ENCODE measurements at places on chromosomes 2 and 18. TPM values are rescaled to one million over a fixed set of nuclear protein-coding genes. Genes with fewer than 3 reads are reported as not detected.

KIF1A gene
- 7.3 TPM for total RNA-seq

GRCh38 chr18:1653873-1654272 is 749.2 kb downstream of the ADCYAP1 start:
- no peaks in the 10 kb centered on the region for H3K27me3 ChIP-seq
- H3K4me1 ChIP-seq, result no peaks in the 10 kb centered on the region
- peak; percentile 20 for DNase-seq
- no peak overlapping the region for H3K27ac ChIP-seq
- no peaks in the 10 kb centered on the region for H3K36me3 ChIP-seq

RAB12 gene
- 41.9 TPM for total RNA-seq

DNA sequence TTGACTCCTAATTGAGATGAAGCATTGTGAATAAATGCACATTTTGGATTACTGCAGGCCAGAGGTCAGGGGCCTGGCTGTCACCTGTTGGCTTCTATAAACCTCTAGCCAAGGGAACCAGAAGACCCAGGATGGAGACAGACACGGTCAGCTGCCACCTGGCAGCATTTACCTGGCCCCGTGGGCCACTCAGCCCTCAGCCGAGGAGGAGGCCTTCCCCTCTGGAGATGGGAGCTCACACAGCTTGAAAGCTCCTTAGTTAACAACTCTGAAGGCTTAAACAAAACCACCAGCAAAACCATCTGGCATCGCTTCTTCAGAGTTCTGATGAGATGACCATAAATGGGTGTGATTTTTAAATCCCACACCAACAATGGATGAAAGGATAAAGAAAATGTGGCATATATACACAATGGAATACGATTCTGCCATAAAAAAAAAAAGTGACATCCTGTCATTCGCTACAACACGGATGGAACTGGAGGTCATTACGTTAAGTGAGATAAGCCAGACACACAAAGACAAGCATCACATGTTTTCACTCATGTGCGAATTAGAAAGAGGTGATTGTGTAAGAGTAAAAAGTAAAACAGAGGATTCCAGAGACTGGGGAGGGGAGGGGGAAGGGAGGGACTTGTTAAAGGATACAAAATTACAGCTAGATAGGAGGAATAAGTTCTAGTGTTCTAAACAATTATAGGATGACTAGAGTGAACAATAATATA is 218.4 kb downstream of the TMEM163 start:
- H3K4me3 ChIP-seq, result no peak overlapping the region
- H3K4me1 ChIP-seq, result peaks cover 7% of the 10 kb centered on the region
- H3K27me3 ChIP-seq, result no peaks in the 10 kb centered on the region
- H3K27ac ChIP-seq, result no peak overlapping the region
- no peak for DNase-seq
- no peaks in the 10 kb centered on the region for H3K36me3 ChIP-seq

DNA sequence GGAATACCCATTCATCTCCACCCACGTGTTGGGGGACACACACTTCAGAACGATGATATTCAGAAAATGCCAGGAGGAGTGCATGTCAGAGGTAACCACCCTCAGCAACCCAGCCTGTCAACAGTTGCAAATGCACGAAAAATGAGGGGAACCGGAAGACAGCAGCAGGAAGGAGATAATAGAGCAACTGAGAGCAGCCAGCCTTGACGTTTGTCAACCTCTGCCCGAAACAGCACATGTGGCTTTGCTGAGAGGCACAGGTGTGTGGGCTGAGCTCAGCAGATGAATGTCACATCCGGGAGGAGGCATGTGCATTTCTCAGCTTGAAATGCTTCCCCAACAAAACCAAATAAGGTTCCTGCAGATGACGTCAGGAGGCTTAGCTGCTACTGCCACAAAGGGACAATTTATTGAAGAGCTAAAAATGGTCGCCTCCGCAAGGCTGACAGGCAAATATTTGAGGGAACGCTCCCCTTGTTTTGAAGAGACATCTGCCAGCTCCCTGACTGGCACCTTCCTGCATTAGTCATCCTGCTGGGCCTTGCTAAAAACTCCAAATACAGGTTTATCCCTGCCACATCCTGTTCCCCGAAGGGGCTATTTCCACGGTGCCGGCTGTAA is 419.0 kb downstream of the NBAS start:
- no peak overlapping the region for H3K27ac ChIP-seq
- no peak overlapping the region for H3K4me3 ChIP-seq
- H3K36me3 ChIP-seq, result no peaks in the 10 kb centered on the region
- DNase-seq, result peak; percentile 18

GRCh38 chr2:17184512-17184911 is 333.7 kb downstream of the RAD51AP2 start:
- H3K27me3 ChIP-seq, result no peaks in the 10 kb centered on the region
- no peak for DNase-seq
- no peaks in the 10 kb centered on the region for H3K36me3 ChIP-seq
- H3K27ac ChIP-seq, result no peak overlapping the region

DNA sequence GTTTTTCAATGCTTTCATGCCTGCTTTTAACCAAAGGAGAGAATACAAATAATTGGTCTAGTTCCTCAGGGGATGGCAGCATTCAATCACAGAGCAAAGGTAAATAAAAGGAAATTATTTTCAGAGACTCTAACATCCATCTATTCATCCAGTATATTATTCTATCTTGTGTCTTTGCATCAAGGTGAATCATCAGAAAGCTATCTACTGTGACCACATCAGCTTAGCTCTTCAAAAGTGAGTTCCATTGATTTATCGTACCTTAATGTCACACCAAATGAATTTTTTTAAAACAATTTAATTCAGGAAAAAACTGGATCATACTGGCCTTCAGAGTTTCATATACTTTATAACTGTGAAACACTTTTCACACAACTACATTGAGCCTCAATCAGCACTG is 66.1 kb downstream of the CHN1 start:
- no peak overlapping the region for H3K4me3 ChIP-seq
- DNase-seq, result no peak
- no peaks in the 10 kb centered on the region for H3K36me3 ChIP-seq
- H3K4me1 ChIP-seq, result no peaks in the 10 kb centered on the region

DNA sequence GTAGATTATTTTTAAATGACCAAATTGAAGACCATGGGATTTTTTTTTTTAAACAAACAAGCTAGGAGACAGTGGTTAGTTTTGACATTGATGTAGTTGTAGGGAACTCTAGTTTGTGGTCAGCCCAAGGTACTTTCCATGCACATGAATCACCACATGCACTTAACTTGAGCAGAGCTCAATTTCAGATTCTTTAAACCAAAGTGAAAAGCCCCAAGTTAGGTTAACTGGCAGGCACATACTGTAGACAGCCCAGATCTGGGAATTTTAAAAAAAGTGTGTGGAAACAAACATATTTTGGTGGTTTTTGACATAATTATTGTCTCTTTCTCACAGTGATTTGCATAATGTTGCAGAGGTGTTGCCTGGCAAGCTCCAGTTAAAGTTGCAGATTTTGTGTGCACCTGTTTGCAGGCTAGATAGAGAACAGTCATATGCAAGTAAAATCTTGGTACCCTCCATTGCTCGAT is 88.4 kb downstream of the BCL2L11 start:
- H3K4me1 ChIP-seq, result no peaks in the 10 kb centered on the region
- H3K27me3 ChIP-seq, result no peaks in the 10 kb centered on the region
- H3K4me3 ChIP-seq, result no peak overlapping the region
- DNase-seq, result no peak

- H3K27ac ChIP-seq, result no peak overlapping the region
- no peaks in the 10 kb centered on the region for H3K36me3 ChIP-seq
- H3K4me3 ChIP-seq, result no peak overlapping the region
- no peaks in the 10 kb centered on the region for H3K4me1 ChIP-seq
Measured at GRCh38 chr2:102376052-102376591, 20.5 kb downstream of the IL18R1 start.

- no peaks in the 10 kb centered on the region for H3K36me3 ChIP-seq
- DNase-seq, result no peak
- no peak overlapping the region for H3K4me3 ChIP-seq
- H3K27me3 ChIP-seq, result peaks cover 28% of the 10 kb centered on the region
- peaks cover 7% of the 10 kb centered on the region for H3K4me1 ChIP-seq
- H3K27ac ChIP-seq, result no peak overlapping the region
Measured at GRCh38 chr2:120392923-120393322, 47.0 kb downstream of the INHBB start.

- DNase-seq, result no peak
- peaks cover 2% of the 10 kb centered on the region for H3K4me1 ChIP-seq
- peaks cover 59% of the 10 kb centered on the region for H3K36me3 ChIP-seq
- no peaks in the 10 kb centered on the region for H3K27me3 ChIP-seq
- H3K27ac ChIP-seq, result no peak overlapping the region
- no peak overlapping the region for H3K4me3 ChIP-seq
Measured at GRCh38 chr2:101263377-101263800, 10.7 kb downstream of the CNOT11 start.

- no peaks in the 10 kb centered on the region for H3K27me3 ChIP-seq
- no peak overlapping the region for H3K27ac ChIP-seq
- H3K4me1 ChIP-seq, result no peaks in the 10 kb centered on the region
- no peaks in the 10 kb centered on the region for H3K36me3 ChIP-seq
Measured at GRCh38 chr18:7065736-7066135, 51.9 kb downstream of the LAMA1 start.

DNA sequence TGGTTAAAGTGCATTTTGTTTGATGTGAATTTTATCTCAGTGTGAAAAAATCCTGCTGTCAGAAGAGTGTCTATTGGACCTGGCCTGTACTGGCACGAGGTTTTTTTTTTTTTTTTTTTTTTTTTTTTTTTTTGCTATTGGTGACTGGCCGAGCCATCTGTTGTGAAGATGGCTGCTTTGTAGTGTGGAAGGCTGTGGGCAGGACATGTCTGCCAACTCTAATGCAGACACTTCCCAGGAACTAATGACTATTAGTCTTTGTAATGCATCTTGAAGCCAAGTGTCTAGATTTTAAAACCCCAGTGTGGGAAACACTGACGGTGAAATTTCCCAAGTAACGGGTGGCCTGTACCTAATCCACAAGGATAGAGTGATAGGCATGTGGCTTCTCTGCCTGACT is 34.3 kb downstream of the ZAP70 start:
- H3K27me3 ChIP-seq, result no peaks in the 10 kb centered on the region
- DNase-seq, result peak; percentile 70
- H3K27ac ChIP-seq, result peak overlapping the region; percentile 85
- no peak overlapping the region for H3K4me3 ChIP-seq
- H3K36me3 ChIP-seq, result peaks cover 13% of the 10 kb centered on the region
- H3K4me1 ChIP-seq, result peaks cover 24% of the 10 kb centered on the region

DNA sequence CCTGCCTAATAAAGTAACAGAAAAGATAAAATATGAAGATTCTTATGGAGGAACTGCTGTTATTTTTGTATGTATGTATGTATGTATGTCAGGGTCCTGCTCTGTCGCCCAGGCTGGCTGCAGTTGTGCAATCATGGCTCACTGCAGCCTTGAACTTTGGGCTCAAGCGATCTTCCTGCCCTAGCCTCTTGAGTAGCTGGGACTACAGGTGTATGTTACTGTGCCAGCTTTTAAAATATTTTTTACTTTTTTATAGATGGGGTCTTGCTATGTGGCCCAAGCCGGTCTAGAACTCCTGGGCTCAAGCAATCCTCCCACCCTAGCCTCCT is 26.7 kb downstream of the ANKRD29 start:
- no peak for DNase-seq
- H3K27ac ChIP-seq, result no peak overlapping the region
- H3K27me3 ChIP-seq, result no peaks in the 10 kb centered on the region
- H3K36me3 ChIP-seq, result no peaks in the 10 kb centered on the region

DNA sequence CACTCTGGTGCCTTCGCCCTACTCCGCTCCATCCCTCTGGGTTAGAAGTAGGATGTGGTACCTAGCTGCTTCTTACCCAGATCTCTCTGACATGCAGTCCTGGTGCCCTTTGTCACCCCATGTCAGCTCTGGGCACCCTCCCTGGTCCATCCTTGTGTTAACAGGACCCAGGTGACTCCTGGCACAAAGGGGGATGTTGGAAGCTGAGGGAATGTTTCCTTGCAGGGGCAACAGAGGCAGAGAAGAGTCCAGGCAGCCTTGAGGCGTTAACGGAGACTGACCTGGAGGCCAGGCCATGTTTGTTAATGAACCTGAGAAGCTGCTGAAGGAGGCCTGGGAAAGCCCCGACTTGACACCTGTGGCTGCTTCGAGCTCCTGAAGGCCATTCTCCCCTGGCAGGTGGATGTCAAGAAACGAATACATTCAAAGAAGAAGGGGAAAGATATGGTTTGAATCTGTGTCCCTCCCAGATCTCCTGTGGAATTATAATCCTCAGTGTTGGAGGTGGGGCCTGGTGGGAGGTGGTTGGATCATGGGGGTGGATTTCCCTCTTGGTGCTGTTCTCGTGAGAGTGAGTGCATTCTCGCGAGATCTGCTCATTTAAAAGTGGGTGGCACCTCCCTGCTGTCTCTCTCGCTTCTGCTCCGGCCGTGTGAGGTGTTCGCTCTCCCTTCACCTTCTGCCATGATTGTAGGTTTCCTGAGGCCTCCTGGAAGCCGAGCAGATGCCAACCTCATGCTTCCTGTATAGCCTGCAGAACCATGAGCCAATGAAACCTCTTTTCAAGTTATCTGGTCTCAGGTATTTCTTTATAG is 31.4 kb downstream of the NPPC start:
- peaks cover 4% of the 10 kb centered on the region for H3K27me3 ChIP-seq
- H3K27ac ChIP-seq, result no peak overlapping the region
- no peaks in the 10 kb centered on the region for H3K36me3 ChIP-seq
- no peaks in the 10 kb centered on the region for H3K4me1 ChIP-seq

GRCh38 chr2:223477318-223477717 is 124.8 kb downstream of the SCG2 start:
- no peaks in the 10 kb centered on the region for H3K27me3 ChIP-seq
- DNase-seq, result no peak
- no peaks in the 10 kb centered on the region for H3K4me1 ChIP-seq
- no peak overlapping the region for H3K27ac ChIP-seq
- H3K4me3 ChIP-seq, result no peak overlapping the region
- H3K36me3 ChIP-seq, result no peaks in the 10 kb centered on the region

DNA sequence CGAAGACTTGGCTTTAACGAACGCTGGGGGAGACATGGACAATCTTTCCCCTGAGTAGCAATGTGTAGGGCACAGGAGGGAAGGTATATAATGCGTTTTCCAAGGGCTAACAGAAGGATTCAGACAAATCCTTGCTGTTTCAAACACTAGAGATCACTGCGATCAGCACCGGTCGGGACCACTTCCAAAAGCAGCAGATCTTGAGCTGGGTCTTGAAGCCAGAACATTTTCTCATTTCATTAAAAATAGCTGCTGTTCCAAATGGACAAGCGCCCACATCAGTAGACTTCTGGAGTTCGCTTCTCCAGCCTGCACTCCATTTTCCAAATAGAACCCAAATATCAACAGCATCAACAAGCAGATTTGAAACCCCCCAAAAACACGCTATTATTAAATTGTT is 65.1 kb upstream of the MAPRE2 start:
- peak; percentile 80 for DNase-seq
- peaks cover 21% of the 10 kb centered on the region for H3K4me1 ChIP-seq
- H3K27ac ChIP-seq, result no peak overlapping the region
- no peaks in the 10 kb centered on the region for H3K36me3 ChIP-seq

GRCh38 chr2:212811921-212812320 is 273.3 kb upstream of the ERBB4 start:
- no peaks in the 10 kb centered on the region for H3K27me3 ChIP-seq
- no peak overlapping the region for H3K27ac ChIP-seq
- H3K4me3 ChIP-seq, result no peak overlapping the region
- H3K4me1 ChIP-seq, result no peaks in the 10 kb centered on the region
- DNase-seq, result no peak

Data from muscle of leg (tissue), 16 donors.